Nephron progenitor cell (in vitro differentiated cells): ENCODE measurements at places on chromosomes 11 and 22.

- DNase-seq, result peak; percentile 44
These were observed 2.1 kb downstream of the KMT2A start for GRCh38 chr11:118438314-118438931.

- DNase-seq, result no peak
These were observed 19.2 kb downstream of the SLC43A1 start for GRCh38 chr11:57496109-57496820.

- DNase-seq, result no peak
These were observed 12.8 kb upstream of the FGF3 start for GRCh38 chr11:69831985-69832384.

GRCh38 chr11:69930081-69931059 lies 111.2 kb upstream of the FGF3 start:
- DNase-seq, result no peak
